Activated CD4-positive, alpha-beta T cell treated with anti-CD3 and anti-CD28 coated beads, Interleukin-2, amount 50 U/mL, for 16 hours (primary cell): ENCODE measurements at places on chromosomes 4 and X.

DNA sequence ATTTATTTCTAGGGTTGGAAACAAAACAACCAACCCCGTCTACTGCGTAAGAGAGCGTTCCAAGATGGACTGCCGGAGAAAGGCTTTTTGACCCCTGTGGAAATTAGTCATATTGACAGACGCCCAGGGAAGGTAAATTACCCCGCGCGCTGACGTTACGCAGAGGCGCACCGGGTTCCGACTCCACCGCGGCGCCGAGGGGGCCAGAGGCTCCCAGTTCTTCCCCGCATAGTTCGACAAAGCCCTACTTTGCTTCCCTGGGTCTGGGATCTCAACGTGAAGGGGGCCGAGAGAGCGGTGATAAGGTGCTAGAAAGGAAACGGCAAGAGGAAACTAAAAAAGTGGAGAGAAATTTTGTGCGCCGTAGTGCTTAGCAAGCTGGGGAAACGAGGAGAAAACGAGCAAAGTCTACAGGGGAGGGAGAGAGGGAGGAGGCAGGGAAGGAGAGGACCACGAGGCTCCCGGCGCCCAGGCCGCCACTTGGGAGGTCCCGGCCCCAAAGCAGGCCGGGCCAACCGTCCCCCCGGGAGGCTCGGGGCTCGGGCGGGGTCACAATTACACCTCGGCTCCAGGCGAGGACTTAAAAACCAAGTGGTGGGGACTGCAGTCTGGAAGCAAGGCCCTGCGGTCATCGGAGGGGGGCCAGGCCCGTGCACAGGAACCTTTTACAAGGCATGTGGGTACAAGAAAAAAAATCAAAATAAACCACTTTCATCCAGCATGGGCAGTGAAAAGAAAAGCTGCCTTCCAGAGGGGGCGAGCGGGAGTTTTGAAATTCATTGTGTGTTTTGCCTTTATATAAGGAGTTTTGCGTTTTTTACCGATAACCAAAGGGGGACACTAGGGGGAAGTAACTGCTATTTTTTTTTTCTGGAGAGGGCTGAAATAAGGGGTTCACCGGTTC, 13.2 kb downstream of the HAND2 start:
- no peak for DNase-seq

DNA sequence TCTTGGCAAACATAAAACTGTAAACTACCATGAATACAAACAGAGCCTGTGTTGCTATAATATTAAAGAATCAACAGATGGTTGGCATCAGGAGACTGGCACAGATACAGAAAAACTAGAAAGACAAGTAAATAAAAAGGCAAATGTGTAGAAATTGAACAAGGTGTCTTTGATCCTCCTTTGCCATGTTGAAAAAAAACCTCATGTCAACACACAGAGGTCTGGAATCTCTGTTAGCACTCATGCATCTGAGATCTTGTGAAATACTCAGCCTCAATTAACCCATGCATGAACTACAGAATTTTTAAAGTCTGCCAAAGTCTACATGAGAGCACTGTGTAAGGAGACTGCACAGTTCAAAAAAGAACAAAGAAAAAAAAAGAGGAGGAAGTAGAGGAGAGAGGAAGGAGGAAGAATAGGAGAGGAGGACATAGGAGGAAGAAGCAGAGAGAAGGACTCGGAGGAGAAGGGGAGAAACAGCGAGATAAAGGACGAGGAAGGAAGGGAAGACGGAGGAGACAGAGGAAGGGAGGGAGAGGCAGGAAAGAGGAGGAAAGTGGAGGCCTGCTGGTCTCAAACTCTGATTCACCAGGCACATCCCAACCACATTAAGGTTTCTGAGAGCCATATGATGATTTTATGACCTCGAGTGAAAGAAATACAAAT, 52.8 kb downstream of the PRDM5 start:
- DNase-seq, result no peak

GRCh38 chr4:114082348-114082747, 102.9 kb upstream of the ARSJ start:
- DNase-seq, result no peak

- no peak for DNase-seq
Observed at GRCh38 chr4:7403001-7403400, 31.7 kb downstream of the PSAPL1 start.

GRCh38 chr4:95637043-95637600, 88.3 kb upstream of the UNC5C start:
- no peak for DNase-seq

DNA sequence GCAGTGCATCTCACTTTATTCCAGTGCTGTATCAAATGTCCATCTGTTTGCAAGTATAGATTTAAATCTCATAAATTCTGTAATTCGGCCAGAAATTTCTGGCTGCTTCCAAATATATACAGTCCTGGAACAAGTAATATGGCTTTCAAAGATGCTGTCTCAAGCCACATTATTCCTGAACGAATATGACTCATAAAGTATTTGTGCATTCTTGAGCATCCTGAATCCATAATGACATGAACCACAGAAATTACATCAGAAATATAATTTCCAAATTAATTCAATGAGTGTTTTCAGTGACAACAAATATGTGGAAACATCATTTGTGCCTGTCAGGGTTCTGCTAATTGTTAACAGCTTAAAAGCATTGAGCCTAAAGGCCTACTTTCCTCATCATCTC, 140.9 kb upstream of the HPGD start:
- DNase-seq, result no peak

GRCh38 chr4:27010334-27010940, 149.8 kb downstream of the STIM2 start:
- peak; percentile 56 for DNase-seq

DNA sequence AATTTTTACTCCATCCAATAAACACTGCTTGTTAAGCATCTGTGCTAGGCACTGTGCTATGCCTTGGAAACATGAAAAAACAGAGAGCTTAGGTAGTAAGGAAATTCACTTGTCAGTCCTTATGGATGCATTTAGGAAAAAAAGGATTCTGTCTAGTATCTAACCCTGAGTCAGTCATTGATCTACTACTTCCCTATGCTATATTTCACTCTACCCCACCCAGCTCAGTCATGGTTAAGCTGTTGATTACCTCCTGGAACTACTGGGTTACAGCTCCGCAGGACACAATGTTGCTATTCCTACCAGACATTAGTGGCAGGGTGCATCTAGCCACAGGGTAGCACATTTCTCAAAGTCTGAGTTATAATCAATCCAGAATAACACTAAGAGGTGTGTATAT, 2.9 kb upstream of the USP53 start:
- DNase-seq, result no peak

- DNase-seq, result peak; percentile 18
Observed at GRCh38 chr4:150079081-150079581, 886 bp downstream of the DCLK2 start.

GRCh38 chrX:65637335-65637734, 30.1 kb upstream of the MSN start:
- DNase-seq, result no peak

- DNase-seq, result no peak
Observed at GRCh38 chr4:189767941-189768340, 172.7 kb upstream of the FRG1 start.

DNA sequence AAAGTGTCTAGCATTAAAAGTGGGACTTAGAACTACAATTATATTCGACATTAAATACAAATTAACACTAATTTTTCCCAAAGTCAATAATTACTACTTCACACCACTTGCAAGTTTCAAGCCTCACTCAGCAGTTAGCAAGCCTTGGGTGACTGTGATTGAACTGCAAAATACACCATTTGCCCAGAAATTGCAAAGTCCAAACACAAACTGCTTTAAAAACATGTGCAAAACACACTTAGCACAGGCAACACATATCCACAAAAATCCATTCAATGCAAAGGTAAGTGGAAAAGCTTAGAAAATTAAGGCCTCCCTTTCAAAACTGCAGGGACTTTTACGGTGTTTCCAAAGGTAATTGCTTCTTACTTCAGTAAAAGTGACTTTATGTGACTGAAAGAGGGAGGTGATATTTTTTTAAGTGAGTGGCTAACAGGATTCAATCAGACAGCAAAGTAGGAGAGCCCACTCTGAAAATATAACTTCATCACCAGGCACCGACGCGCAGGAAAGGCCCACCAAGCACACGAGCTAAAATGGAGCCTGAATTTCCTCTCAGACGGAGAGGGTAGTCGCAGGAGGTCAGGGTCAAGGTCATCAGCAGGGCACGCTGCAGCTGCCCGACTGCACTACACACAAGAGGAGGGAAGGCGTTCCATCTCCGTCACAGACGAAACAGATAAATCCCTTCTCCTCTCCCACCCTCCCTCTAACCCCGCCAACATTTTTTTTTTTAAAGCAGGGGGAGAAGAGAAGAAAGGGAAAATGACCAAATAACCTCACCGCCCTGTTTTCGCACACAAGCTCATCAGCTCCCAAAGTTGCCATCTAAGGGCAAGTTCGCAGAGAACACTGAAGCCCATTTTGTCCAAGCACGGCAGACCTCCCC, 3.1 kb downstream of the ZNF827 start:
- peak; percentile 51 for DNase-seq

GRCh38 chrX:29542152-29542551, 673.2 kb upstream of the MAGEB2 start:
- no peak for DNase-seq

DNA sequence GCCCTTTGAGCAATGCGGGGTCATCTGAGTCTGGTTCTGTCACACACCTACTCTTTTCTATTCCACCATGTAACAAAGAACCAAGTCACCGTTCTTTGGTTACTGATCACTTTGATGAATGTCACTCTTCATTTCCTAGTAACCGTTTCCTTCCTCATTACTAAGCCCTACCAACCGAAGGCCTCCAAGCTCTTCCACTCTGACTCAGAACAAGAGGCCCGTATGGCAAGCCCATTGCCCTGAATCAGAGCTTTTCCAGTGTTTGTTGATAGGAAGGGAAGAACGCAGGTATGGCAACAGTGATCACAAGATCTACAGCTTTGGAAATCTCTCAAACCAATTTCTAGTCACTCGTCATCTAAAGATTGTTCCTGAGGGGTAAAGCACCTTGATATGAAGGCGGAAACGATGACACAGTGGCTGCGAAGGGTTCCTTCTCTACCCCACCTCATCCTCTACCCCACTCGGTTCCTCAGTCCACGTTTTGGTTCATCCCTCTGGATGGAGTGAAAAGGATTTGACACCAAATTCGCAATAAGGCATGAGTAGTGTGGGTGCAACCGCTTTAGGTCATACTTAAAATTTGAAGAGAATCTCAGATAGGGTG, 28.0 kb upstream of the CD40LG start:
- DNase-seq, result peak; percentile 88

GRCh38 chrX:152428120-152428519, 23.0 kb downstream of the GABRA3 start:
- DNase-seq, result no peak

DNA sequence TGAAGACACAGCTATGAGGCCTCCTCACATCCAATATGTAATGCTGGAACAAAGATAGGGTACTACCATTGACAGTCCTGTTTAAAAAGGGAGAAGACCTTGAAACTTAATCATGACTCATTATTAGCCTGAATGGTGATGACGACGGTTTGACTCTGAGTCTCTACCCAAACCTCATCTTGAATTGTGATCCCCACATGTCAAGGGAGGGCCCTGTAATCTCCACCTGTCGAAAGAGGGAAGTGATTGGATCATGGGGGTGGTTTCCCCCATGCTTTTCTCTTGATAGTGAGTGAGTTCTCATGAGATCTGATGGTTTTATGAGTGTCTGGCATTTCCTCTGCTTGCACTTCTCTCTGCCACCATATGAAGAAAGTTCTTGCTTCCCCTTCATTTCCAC, 395.3 kb upstream of the CPEB2 start:
- no peak for DNase-seq

GRCh38 chrX:71514367-71515037, 18.4 kb upstream of the OGT start:
- no peak for DNase-seq

GRCh38 chr4:83417566-83417965, 38.1 kb downstream of the HELQ start:
- no peak for DNase-seq

DNA sequence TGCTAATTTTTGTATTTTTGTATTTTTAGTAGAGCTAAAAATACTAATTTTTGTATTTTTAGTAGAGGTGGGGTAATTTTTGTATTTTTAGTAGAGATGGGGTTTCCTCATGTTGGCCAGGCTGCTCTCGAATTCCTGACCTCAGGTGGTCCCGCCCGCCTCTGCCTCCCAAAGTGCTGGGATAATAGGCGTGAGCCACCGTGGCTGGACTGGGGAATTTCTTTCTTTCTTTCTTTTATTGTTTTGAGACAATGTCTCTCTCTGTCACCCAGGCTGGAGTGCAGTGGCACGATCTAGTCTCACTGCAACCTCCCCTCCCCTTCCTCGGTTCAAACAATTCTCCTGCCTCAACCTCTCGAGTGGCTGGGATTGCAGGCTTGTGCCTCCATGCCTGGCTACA, 83.0 kb downstream of the FAM193A start:
- DNase-seq, result no peak

DNA sequence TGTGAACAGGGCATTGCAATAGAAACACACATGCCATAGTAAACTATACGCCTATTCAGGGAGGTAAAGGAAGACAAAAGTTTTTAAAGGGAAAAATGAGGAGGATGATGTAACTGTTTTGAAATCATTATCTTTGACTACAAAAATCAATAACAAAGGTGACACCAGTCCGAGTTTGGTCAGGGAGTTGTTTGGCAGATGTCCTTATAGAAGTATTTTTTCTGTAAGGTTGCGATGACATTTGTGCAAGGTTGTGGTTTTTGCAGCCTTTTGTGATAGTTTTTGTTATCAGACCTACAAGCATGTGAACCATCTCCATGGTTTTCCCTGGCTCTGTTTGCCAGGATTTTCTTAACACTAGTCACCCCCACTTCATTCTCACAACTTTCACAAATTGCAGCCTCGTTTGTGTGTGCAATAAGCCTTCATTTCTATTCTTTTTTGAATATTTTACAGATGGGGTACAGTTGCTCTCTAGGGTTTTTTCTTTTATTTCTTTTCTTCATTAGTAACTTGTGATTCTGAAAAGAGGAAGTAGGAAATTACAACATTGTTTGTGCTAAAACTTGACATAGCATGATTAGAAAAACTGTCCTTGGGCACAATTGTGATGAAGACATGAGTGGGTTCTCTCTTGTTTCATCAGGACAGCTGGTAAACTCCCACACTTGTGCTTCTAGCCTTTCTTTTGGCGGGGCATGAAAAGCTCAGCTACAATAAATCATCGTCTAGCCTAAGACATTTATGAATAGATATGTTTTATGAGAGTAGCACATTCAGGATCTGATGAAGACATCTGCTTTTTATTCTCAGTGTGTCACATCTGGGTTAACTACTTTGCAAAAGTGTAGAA, 60.2 kb upstream of the PNPLA4 start:
- DNase-seq, result no peak

DNA sequence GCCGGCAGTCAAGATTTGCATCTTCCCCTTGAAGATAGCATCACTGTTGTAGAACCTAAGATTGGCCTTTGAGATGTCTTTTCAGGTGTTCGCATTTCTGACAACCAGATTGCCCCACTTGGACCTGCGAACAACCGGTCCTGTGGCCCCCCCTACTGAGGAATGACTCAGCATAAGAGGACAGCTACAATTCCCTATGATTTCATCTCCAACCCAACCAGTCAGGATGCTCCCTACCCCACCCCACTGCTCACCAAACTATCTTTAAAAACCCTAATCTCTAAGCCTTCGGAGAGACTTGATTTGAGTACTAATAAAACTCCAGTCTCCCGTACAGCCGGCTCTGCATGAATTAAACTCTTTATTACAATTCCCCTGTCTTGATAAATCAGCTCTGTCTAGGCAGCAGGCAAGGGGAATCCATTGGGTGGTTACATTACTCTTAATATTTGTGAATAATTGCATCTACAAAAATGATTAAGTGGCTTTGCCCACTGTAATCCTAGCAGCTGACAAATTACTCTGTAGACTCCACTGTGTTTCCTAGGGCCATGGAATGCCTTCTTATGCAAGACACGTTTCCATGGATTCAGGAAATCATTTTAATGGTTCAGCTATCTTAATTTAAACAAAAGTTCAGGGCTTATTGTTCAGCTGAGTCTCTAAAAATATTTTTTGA, 95.4 kb downstream of the GPR143 start:
- DNase-seq, result no peak
